Natural killer cell treated with Interleukin-12 subunit alpha and Interleukin-12 subunit beta and Interleukin-15 and Interleukin-18, amount 100 ng/mL, for 72 hours (primary cell): ENCODE measurements at places on chromosomes 2 and 18. TPM values are rescaled to one million over a fixed set of nuclear protein-coding genes. Genes with fewer than 3 reads are reported as not detected.

Gene VSNL1
- not detected for total RNA-seq

Gene TMEM163
- total RNA-seq: 2.6 TPM

Gene TLX2
- 0.12 TPM for total RNA-seq

Gene C2orf78
- not detected for total RNA-seq

Gene ID2
- total RNA-seq: 247 TPM

Gene ANTXR1
- 0.40 TPM for total RNA-seq

Gene TBR1
- not detected for total RNA-seq

Gene C2orf66
- 1.3 TPM for total RNA-seq

Gene IL36G
- total RNA-seq: not detected

Gene CGREF1
- 0.36 TPM for total RNA-seq

Gene FAM124B
- 0.45 TPM for total RNA-seq

Gene KCNIP3
- not detected for total RNA-seq

Gene GPR45
- total RNA-seq: not detected

Gene MEP1B
- 0.19 TPM for total RNA-seq

Gene LDLRAD4
- total RNA-seq: 16.3 TPM

Gene HRH4
- total RNA-seq: not detected

Gene SERPINB12
- not detected for total RNA-seq

Gene FBXO36
- total RNA-seq: 0.36 TPM

Gene UGT1A4
- not detected for total RNA-seq

Gene LYPD1
- not detected for total RNA-seq

Gene PDE1A
- not detected for total RNA-seq

Gene POTEJ
- total RNA-seq: not detected

Gene CD207
- total RNA-seq: 1.1 TPM

Gene KDSR
- 38.5 TPM for total RNA-seq

Gene CRYGC
- total RNA-seq: not detected

Gene MLPH
- not detected for total RNA-seq

Gene PIGN
- 35.7 TPM for total RNA-seq

Gene CDK5R2
- not detected for total RNA-seq
